HEK293T (cell line): ENCODE measurements at places on chromosomes 1 and 21.

GRCh38 chr1:175968486-175969172, 225.2 kb upstream of the TNR start:
- no peak for DNase-seq

DNA sequence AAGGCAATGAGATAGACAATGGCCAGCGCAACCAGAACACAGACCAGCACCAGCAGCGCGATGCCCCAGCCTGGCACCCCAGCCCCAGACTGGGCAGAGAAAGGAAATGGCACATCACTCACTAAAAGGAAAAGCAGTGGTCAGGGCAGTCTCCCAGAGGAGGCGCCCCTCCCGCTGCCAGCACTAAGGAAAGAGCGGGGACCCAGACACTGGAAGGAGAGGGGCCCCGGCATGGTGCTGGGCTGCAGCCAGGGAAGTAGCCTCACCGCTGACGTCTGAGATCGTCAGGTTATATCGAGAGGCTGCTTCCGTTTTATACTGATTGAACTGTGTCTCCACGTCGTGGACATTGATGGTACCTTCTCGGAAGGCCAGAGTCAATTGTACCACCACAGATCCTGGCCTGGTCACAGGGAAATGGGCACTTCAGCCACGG, 13.8 kb downstream of the TRIM46 start:
- DNase-seq = no peak

GRCh38 chr1:21644906-21645305, 24.3 kb downstream of the RAP1GAP start:
- DNase-seq = no peak

GRCh38 chr1:208230668-208231529, 13.3 kb downstream of the PLXNA2 start:
- no peak for DNase-seq

DNA sequence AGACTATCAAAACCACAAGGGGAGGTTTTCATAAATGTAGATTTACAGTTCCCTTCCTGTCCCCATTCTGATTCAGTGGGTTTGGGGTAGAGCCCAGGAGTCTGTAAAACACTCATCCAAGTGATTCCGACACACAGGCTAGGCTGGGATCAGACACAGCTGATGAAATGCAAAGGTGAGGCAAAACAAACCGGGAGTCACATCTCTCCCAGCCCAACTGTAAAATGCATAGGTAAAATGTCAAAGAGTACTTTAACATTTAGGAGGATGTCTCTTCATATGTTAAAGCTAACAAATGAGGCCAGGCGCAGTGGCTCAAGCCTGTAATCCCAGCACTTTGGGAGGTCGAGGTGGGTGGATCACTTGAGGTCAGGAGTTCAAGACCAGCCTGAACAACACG, 45.0 kb downstream of the ZNF281 start:
- DNase-seq = no peak

DNA sequence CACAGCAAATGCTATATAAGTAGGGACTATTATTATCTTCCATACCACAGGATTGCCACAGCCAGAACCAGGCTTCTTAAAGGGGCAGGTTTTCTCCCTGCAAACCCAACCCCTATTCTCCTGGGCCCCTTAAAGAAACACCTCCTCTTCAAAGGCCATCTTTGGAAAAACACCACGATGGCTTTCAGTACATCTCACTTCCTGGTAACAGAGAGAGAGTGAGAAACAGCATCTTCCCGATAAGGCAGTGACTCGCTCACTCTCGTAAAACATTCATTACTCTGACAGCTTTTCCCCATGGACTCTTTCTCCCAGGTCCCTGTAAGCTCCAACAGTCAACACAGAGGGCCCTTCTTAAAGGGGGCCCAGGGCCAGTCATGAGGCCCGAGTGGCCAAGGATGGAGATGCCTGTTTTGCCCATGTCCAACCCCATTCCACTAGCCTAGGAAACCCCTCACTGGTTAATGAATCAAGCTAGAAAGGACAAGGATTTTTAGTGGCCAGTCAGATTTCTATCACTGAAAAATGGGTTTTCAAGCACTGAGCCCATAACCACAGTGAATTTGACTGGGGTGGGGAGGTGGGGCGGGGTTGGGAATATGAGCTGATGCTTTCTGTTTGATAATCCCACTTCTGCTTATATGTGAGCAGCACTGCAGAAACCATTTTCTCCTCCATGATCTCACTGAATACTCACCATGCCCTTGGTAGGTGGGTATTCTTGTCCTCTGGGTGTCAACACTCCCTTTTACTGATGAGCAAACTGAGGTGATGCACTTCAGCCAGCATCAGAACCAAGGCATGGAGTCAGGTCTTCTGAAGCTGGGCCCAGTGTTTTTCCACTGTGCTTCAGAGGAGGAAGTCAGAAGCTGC, 3.6 kb upstream of the NAV1 start:
- DNase-seq = no peak

GRCh38 chr1:115501476-115501875, 140.3 kb upstream of the VANGL1 start:
- no peak for DNase-seq

GRCh38 chr1:20478057-20478635, 7.9 kb downstream of the CAMK2N1 start:
- no peak for DNase-seq

- DNase-seq = peak; percentile 34
Measured at GRCh38 chr1:30058970-30059369, 664.4 kb downstream of the MATN1 start.

- DNase-seq = no peak
Measured at GRCh38 chr21:33019885-33020557, 5.7 kb upstream of the OLIG2 start.

GRCh38 chr1:27542463-27543273, 52.7 kb upstream of the WASF2 start:
- DNase-seq = no peak
